ENCODE measurements at places on chromosomes 16 and 17.
A peak's percentile ranks its signal among the peaks of the same experiment; 100 is the strongest.

DNA sequence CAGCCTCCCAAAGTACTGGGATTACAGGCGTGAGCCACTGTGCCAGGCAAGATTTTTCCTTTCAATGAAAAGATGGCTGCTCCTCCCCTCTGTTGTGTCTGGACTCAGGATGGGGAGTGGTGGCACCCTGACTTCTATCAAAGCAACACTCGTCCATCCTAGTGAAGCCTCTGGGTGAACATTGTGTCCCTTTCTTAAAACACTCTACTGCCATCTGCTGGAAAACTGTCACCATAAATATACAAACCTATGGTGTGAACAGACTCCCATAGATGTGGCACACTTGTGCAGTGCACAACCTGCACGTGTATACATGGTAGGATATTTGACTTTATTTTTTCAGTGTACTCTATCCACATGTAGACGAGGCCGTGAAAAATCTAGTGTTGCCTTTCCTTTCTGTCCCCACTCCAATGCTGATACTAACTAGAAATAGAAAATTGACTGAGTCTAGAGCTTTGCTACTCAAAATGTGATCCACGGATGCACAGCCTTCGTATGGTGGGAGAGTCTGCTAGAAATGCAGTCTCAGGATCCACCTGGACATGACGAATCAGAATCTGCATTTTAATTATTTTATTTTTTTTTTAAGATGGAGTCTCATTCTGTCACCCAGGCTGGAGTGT lies 55.9 kb upstream of the PLCG2 start:
- no peak for DNase-seq

DNA sequence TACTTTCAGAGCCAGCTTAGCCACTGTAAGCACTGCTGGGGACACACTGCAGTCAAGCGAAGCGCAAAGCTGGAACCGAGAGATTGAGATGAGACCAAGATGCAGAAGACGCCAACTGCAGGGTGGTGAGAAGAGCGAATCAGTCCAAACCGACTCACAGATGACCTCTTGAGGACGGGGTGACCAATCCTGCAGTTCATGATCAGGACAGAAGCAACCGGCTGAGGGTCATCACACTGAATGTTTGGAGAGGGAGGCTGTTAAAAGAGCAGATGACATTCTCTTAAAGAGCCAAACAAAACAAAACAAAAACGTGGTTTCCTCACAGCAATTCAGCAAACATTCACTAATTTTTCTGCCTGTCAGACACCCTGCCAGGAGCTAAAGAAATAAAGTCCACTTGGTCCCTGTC lies 8.5 kb downstream of the HASPIN start:
- no peak for DNase-seq

DNA sequence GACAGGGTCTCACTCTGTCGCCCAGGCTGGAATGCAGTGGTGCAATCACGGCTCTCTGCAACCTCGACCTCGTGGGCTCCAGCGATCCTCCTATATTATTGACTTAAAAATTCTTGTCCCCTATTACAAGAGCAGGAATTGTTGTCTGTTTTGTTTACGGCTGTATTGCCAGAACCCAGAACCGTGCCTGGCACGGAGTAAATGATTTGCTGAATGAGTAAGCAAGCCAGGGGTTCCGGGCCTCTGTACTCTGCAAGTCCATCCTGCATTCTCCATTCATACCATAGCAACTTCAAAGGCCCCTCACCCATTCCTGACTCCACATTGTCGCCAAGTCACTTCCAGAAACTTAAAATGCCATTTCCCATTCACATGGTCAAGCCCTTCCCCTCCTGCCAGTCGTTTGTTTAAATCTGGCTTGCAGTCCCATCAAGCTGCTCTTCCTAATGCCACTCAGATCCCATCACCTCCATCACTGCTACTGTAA lies 6.9 kb downstream of the ADCY9 start:
- DNase-seq = no peak

DNA sequence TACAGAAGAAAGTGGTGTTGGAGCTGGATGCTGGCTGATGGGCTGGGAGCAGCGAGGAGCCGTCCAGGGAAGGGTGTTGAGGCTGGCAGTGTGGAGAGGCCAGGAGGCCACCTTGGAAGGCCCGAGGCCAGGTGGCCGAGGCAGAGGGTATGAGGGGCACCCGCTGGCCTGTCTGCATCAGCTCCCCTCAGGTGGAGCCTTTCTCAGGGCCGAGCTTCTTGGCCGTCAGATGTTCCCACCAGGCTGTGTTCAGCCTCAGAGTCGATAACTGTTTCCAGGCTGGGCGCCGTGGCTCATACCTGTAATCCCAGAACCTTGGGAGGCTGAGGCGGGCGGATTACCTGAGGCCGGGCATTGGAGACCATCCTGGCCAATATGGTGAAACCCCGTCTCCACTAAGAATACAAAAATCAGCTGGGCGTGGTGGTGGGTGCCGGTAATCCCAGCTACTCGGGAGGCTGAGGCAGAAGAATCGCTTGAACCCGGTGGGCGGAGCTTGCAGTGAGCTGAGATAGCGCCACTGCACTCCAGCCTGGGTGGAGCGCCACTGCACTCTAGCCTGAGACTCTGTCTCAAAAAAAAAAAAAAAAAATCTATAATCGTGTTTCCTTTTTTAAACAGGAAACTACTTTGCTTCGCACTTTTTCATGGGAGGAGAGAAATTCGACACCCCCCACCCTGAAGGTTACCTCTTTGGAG lies 25.3 kb downstream of the MGRN1 start:
- DNase-seq = no peak

DNA sequence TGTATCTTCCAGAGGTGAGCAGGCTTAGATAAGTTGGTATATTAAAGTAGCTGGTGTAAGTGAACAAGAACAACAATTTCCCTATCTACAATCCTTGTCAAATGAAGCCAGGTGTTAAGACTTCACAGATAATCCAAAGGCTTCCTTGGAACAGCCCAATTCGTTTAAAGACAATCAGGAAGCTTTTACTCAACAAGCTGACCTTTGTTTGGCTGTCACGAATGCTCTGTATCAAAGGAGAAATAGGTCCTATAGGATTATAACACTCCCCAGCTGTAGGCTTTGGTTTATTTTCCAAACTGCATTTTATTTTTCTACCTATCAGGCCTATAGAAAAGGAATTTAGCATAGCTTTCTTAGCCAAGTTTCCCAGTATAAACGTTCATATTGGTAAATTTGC lies 766.5 kb upstream of the GOT2 start:
- DNase-seq = no peak

- DNase-seq = peak; percentile 10
Observed at GRCh38 chr16:56589141-56590039, at the start of gene MT3. MT3 (plus strand) TSS chr16:56589528; CDS start chr16:56589591, 63 bp downstream.

Measured in activated T-cell treated with anti-CD3 and anti-CD28 coated beads for 1 hour (primary cell).